Gastrocnemius medialis (tissue), 4 donors: ENCODE measurements at places on chromosomes 2 and 18. TPM values are rescaled to one million over a fixed set of nuclear protein-coding genes. Genes with fewer than 3 reads are reported as not detected.

DNA sequence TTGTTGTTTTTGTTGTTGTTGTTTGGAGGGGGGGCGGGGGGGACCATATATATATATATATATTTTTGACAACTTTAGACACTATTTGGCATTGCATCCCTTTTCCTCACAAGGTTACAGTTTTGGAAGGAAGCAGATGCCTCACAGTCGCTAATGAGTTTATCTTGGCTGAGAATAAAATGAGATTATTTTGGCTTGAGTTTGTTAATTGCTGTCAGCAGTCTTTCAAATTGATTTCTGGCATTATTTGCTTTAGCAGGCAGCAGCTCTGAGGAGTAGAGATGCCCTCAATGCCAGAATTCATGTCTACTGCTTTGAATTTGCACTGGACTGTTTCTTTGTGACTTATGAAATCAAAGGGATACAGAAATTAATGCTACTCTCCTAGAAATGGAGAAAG lies 595.2 kb upstream of the HNMT start:
- no peak for DNase-seq
- no peaks in the 10 kb centered on the region for H3K27me3 ChIP-seq
- no peak overlapping the region for H3K4me3 ChIP-seq
- no peak overlapping the region for H3K27ac ChIP-seq
- no peaks in the 10 kb centered on the region for H3K36me3 ChIP-seq

TMEM178A gene
- total RNA-seq = not detected

DNA sequence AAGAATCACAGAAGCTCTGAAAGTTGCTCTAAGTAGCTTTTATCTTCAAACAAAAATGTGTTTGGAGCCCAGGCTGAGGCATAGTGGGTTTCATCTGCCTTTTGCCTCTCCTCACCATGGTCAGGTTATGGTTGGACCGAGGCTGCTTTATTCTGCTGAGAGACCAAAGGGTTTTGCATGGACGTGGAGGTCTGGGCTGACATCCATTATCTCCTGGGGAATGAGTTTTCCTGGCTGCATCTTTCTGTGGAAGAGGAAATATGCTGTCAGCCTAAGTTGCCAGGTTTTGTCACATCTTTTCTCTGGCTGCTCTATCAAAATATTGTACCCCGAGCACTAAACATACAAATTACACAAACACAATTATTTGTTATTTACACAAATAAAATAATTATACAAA lies 223.2 kb downstream of the LDLRAD4 start:
- no peaks in the 10 kb centered on the region for H3K36me3 ChIP-seq
- DNase-seq = no peak
- H3K4me1 ChIP-seq = peaks cover under 1% of the 10 kb centered on the region
- no peak overlapping the region for H3K27ac ChIP-seq
- H3K27me3 ChIP-seq = no peaks in the 10 kb centered on the region

FER1L5 gene
- total RNA-seq = not detected

DNA sequence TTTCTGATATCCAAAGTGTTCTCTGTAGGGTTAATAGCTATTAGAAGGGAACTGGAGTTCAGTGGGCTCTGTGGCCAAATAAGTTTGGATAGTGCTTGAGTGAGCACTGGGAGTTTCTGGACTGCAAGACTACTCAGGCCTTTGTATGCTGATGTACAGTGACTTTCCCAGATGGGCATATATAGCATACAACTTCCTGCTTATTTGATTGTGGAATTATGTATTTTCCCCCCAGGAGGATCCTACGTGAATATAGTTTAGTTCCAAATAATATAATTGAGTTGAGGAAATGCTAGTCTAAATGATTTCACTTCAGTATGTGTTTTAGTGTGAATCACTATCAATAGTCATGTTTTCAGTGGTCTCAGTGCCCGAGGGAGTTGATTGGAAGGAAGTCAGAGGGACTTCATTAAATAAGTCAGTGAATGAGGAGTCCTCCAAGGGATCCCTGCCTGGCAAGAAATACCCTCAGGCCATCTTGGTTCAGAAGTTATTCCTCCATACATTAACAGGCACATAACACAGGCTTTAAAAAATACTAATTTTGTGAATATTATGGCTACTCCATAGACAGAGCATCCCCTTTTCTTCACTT lies 251.4 kb downstream of the PRKCE start:
- H3K36me3 ChIP-seq = no peaks in the 10 kb centered on the region
- no peak overlapping the region for H3K27ac ChIP-seq
- no peaks in the 10 kb centered on the region for H3K27me3 ChIP-seq
- DNase-seq = no peak

TOGARAM2 gene
- 64.4 TPM for total RNA-seq
